ENCODE measurements at places on chromosomes 2 and 18. TPM values are rescaled to one million over a fixed set of nuclear protein-coding genes. Genes with fewer than 3 reads are reported as not detected.

The CHN1 gene
- total RNA-seq, result 0.24 TPM

The TCF4 gene
- 33.6 TPM for total RNA-seq

The CNTNAP5 gene
- total RNA-seq, result not detected

The OXER1 gene
- total RNA-seq, result 7.6 TPM

The CHRND gene
- total RNA-seq, result not detected

The CCDC121 gene
- total RNA-seq, result 0.53 TPM

The COBLL1 gene
- 0.32 TPM for total RNA-seq

The BMP10 gene
- total RNA-seq, result not detected

The DNAJC27 gene
- 3.6 TPM for total RNA-seq

The AMER3 gene
- total RNA-seq, result not detected

- peak; percentile 51 for DNase-seq
Observed at GRCh38 chr18:13481820-13482617, 244.3 kb downstream of the FAM210A start.

DNA sequence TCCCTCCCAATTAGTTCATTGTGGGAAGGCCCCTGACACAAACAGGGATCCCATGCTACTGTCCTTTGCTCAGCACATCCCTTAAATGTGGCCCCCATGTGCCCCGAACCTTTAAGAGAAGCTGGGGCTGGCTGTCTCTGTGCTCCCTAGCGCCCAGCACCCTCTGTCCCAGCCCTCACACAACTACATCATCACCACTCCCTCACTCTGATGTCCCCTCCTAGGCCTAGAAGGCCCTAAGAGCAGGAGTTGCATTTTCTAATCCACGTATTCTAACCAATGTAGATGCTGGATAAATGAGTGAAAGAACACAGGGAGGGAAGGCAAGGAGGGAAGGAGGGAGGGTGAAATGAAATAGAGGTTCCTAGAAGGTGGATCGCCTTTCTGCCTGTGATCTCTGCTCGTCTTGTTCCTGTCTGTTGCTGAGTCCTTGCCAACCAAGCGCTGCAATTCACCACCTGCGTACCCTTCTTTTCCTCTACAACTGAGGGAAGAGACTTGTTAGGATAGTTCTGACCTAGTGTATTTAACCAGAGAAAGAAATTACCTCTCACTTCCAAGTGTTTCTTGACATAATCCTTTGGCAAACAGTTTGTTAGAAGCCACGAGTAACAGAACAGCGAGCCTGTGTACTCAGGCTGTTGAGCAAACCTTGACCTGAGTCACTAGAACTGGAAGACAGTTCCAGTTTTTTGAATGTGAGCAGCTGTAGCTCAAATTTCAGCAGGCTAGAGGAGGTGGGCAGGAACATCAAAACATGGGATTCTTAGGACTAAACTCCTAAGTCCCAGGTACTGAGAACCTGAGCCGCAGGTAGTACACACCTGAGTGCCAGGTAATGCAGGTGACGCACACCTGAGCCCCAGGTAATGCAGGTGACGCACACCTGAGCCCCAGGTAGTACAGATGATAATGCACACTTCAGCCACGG, 181.5 kb upstream of the ID2 start:
- no peak for DNase-seq

DNA sequence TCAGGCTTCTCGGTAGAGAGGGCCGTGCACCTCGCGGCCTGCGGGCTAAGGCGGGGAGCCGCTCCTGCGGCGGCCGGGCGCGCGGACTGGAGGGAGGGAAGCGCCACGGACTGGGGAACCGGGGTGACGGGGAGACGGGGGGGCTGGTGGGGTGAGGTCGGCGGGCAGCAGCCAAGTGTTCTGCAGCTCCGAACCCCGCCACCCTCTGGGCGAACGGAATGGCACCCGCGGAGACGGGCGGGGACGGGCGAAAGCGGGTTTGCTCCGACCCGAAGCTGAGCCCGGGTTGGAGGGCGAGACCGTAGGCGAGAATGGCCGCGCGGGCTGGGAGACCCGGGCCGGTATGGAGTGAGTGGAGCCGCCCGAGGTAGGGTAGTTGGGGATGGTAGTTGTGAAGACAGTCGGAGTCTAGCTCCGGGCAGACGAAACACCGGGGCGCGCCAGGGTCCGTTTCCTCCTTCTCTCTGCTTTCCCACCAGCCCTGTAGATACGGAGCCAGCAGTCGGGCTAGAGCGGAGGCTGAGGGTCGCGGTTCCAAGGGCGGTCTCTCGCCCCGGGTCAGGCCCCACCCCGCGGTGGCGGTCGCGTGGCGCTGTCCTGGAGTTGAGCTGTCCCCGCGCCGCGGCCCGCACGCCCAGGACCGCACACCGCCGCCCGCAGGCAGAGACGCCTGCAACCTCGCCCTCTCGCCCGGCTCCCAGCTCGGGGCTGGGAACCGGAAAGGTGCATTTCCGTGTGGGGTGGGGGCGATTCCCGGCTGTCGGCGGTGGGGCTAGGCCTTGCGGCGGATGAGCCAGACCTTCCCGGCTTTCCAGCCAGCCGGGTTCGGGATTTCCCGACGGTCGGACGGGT, 160.3 kb upstream of the SIX2 start:
- DNase-seq, result no peak

- no peak for DNase-seq
Observed at GRCh38 chr18:55786651-55787272, 198.8 kb upstream of the TCF4 start.

DNA sequence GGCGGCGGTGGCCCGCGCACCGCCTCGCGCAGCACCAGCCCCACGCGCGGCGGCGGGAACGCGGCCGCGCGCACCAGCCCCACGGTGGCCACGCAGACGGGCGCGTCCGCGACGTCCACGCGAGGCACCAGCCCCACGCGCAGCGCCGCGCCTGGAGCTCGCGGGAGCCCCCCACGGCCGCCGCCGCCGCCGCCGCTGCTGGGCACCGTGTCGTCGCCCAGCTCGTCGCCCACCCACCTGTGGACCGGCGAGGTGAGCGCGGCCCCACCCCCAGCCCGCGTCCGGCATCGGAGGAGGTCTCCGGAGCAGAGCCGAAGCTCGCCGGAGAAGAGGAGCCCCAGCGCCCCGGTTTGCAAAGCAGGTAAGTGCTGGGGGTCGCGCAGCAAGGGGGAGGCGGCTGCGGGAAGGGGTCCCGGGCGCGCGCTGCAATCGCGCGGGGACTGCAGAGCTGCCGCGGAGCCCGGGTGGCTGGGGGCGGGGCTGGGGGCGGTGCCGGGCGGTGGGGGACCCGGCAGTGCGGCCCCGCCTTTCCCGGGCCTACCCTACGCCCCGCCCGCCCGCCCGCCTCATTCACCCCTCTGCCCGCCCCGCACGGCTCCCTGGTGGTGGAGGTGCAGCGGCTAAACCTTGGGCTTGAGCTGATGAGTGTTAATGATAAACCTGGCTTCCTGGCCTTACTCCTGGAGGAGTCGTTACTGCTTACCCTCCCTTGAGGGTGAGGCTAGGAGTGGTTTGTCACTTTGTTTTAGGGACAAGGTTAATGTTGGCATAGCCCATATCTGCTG, 851 bp downstream of the FAM117B start:
- DNase-seq, result peak; percentile 64

DNA sequence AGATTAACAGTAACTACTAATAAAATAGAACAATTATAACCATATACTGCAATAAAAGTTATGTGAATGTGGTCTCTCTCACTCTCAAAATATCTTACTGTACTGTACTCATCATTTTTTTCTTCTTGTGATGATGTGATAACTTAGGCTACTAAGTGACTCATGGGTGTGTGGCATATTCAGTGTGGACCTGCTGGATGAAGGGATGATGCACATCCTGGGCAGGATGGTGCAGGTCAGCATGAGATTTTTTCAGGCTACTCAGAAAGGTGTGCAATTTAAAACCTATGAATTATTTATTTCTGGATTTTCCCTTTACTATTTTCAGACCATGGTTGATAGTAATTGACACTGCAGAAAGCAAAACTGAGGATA, 90.7 kb downstream of the NCKAP5 start:
- DNase-seq, result no peak

DNA sequence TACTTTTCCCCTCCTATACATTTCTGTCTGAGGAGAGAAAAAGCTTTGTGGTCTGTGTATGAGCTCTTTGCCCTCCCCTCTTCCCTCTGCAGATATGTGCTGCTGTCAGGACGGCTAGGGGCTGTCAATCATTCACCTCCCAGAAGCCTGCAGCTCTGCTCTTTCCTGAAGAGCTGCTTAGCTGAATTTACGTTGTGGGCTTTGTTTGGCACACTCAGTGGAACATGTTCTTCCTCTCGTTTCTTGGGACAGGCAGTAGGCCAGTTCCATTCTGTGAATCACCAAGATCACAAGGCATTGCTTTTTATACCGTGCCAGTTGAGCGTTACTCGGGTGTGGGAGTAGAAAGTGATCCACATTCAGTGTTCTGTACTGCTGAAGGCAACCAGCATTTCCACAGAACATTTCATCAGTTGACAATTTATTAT, 136.7 kb downstream of the LAMA3 start:
- no peak for DNase-seq

DNA sequence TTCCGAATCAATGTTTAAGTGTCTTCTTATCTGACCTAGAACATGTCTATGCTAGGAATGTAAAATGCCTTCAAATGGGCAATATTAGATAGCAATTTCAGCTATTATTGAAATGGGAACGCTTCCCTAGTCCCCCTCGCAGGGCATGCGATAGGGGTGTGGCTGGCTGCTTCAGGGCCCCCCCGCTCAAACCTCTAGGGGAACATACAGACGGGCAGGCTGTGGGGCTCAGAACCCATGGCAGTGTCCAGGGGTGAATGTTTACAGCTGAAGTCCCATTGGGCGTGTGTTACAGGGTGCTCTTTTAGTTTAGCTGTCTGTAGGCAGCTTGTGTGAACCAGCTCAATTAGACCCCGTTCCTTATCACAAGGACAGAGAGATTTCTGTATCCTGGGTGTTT, 315.9 kb downstream of the DSEL start:
- no peak for DNase-seq

GRCh38 chr2:169565686-169566085, 8.0 kb downstream of the FASTKD1 start:
- DNase-seq, result no peak

- DNase-seq, result no peak
Observed at GRCh38 chr2:36859366-36859792, 107.0 kb downstream of the STRN start.

DNA sequence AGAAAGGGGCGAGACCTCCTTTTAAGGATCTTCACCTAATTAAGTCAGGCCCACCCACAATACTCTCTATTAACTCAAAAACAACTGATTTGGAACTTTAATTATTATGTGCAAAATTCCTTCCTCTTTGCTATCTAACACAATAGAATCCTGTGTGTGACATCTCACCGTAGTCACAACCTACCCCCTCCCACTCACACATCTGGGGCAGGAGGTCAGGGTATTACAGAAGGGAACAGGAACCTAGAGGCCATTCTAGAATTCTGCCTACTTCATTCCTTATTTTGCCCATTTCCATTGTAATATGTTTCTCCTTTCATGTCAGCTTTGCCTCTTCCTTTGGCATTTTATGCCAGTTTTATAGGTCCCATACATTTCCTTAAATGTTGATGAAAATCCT, 829.3 kb upstream of the ID2 start:
- DNase-seq, result no peak

DNA sequence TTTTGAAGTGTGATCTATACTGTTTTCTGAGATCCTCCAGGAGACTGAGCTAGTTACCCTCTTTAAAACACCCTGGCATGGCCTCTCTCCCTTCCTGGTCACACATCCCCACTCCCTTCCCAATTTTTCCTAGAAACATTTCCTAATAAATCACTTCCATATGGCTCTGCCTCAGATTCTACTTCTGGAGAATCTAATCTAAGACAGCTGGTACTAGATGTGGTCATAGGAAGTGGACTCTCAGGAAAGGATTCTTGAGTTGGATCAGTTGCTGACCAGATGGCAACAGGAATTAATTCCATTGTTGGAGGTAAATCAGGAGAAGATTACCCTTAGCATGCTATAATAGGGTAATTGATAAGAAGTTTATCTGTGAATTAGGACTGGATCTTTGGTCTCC, 310.5 kb downstream of the SATB2 start:
- DNase-seq, result no peak

DNA sequence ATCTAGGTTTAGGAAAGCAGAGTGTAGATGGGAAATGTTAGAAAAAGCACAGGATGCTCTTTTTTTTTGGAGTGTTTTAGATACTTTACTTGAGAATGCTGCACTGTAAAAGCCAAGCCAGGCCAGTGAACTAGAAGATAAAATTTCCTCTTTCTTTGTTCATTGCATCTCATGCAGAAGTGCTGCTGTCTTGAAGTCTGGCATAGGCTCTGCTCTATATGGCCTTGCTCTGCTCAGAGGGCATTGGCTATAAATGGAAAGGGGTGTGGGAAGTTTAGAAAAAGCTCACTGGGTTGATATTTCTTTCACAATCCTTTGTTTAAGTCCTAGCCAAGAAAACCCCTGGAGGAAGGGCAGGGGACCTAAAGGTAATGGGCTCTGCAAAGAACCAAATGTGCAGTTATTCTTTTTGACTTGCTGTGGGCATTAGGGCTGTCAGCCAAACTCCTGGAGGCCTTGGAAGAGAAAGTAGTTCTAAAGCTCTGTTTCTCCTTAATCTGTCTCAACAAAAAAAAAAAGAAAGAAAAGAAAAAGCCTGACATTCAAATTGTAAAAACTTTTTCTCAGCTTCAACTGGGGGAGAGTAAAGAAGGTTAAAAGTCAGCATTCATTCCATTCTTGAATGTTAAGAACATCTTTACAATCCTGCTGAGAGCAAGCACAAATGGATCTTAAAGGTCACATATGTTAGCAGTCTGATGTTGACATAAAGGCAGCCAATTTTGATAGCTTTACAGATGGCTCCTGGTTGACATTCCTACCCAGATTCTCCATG, 338.3 kb downstream of the GULP1 start:
- no peak for DNase-seq

- no peak for DNase-seq
Observed at GRCh38 chr2:45973426-45973825, 322.0 kb downstream of the PRKCE start.

DNA sequence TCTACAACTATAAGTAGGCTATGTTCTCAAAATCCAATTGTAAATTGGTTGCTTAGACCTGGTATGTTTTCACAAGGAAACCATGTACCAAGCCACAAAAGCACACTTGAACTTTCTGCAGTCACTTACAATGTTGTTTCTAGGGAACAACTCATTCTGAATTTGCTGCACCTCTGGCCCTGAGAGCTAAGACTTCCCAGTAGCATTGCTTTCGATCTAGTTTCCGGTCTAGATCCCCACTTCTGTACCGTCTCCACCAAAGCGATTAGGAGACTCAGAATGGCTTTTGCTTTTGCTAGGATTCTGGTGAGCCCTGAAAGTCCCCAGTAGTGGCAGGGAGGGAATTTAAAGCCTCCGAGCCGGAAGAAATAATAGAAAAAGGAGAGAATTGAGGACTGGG, 313.0 kb downstream of the ARHGAP15 start:
- DNase-seq, result no peak

GRCh38 chr2:172408143-172408766, 19.1 kb upstream of the ITGA6 start:
- no peak for DNase-seq

DNA sequence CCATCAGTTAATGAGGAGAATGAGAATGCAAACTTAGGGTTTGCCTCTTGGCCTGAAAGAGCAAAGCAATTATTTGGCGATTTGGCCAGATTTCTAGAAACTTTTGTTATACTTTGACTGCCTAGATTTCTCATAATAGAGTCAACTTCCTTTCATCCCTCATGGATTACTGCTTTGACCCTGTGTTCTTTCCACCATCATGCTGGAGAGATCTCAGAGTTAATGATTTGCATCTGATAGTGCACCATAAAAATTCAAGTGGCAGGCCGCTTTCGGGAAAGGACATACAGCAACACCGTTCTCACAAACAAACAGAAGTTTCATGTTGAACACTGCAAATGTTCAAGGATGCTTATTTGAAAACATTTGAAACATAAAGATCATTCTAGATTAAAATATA, 143.7 kb upstream of the ZFP36L2 start:
- DNase-seq, result no peak
